ENCODE measurements at places on chromosomes 3 and 15.
A peak's percentile ranks its signal among the peaks of the same experiment; 100 is the strongest.

GRCh38 chr15:89395996-89396395, 61.4 kb upstream of the POLG start:
- DNase-seq = no peak

DNA sequence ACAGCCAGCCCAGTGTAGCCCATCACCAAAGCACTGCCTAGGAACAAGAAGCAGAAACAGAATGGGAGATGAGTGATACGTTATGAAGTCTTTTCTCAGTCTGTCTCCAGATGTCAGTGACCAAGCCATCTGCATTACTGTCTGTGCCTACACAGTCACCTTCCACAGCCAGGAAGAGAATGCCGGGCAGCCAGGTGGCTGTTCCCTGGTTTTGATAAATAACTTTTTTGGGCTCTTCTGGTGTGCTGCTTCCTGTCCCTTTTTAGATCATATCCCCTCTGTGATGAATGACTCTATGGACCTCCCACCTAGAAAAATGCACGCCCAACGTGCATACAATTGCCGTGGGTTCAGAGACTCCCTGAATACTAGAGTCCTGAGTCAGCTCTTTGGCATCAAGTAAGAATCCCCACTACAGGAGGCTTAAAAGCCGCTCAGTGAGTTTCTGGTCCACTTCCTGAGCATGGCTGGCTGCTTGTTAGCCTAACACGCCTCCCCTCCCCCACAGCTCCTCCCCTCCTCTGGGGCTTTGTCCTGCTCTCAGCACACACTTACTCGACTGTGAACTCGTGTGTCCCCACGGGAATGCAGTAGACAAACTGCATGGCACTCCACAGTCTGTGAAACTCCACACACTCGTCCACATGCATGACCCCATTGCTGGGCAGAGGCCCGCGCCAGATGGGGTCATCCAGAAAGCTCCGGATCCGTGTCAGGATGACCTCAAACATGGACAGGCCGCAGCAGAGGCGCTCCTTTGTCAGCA, 34.7 kb downstream of the NIPA2 start:
- DNase-seq = no peak

- no peak for DNase-seq
These were observed 97.1 kb downstream of the FBN1 start for GRCh38 chr15:48548455-48548854.

- peak; percentile 25 for DNase-seq
These were observed 14.2 kb downstream of the EIF4E3 start for GRCh38 chr3:71710906-71711494.

DNA sequence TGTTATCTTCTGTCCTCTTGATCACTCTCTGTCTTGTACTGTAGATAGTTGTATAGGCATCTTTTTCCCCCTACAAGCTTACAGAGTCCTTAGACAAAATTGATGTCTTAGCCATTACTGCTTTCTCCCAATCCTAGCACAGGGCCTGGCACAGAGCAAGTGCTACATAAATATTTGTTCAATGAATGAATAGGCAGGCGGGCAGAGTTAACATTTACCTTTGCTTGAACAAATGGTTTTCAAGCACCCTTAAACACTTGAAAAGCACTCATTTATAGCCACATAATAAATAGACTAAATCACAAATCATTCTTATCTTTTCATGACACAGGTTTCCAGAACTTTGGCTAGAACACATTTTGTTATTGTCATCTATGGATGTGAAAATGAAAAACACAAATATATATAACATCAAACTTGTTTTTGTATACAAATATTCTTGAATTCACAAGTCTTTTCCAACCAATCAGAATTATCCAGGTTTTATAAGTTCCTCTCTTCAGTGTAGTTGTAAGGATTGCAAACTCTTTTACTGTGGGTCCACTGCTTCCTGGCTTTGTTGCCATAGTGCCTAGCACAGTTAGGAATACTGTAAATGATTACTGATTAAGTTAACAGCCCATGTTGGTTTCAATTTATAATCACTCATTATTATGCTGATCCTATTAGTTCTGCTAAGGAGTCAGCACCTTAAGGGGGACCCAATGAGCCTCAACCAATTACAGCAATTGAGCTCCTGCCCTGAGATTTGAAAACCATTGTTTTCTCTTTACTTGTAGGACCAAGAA, 61.9 kb downstream of the ISL2 start:
- DNase-seq = no peak

DNA sequence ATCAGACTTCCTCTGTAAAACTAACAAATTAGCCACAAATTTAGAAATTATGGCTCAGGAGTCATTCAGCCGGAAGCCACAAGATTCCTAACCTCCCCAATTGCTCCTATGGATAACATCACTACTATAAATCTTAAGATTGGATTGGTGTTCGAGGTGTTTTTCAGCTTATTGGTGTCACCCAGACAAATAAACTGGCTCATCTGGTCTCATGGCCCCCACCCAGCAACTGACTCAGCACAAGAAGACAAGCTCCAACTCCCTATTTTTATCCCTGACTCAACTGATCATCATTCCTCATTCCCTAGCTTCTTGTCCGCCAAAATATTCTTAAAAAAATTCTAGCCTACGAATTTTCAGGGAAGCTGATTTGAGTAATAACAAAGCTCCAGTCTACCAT, 135.1 kb upstream of the STRIT1 start:
- DNase-seq = peak; percentile 56

- no peak for DNase-seq
These were observed 243.1 kb upstream of the SETMAR start for GRCh38 chr3:4060064-4060463.

DNA sequence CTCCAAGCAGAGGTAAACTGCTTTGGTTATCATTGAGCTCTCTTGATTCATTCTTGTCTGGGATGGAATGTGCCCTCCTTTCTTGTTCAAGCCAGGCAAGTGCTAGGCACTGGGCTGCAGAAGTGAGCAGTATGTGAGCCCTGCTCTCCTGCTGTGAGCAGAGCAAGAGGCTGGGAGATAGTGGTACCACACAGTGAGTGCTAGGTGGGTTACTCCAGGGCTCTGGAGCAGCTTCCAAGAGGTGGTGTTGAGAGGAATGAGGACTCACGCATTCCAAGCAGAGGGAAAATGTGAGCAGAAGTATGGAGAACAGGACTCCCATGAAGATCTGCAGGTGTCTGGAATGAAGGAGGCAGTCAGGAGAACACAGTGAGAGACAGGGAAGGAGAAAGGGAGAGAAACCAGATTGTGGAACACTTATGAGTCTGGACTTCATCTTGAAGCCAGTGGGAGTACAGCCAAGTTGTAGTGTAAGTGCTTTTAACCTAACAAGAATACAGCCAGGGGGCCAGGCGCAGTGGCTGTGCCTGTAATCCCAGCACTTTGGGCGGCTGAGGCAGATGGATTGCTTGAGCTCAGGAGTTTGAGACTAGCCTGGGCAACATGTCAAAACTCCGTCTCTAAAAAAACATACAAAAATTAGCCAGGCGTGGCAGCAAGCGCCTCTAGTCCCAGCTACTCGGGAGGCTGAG, 199.9 kb upstream of the CTDSPL start:
- no peak for DNase-seq

DNA sequence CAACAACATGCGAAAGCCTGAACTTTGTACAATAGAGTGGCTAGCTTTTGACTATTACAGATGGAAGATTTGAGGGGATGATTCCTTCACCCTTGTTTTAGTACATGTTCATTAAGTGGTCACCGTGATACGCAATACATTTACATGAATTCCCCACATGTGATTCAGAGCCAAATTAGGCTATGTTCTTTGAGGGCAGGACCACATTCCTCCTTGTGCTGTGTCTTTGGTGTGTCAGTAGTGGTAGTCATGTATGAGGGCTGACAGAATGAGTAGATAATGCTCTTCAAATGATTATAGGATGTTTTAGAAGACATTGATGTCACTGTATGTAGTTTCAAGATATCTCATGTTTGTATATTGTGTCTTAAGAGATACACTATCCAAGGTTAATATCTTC, 12.1 kb downstream of the PTPRG start:
- no peak for DNase-seq

DNA sequence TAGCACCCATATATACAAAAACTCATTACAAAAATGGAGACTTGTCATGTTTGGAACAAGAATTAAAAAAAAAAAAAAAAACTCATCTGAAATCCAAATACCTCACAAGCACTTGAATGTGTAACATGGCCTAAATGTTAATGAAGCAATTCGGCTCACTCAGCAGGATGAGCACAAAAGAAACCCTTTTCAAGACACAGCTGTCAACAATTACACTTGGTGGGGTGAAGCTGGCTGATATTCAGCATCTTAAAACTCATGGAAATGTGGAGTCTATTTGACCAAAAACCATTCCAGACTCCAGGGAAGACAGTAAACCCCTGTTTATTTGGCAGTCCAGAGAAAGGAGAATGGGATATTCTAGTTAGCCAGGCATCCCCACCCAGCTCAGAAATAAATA, 205.4 kb upstream of the TSC22D2 start:
- no peak for DNase-seq

- no peak for DNase-seq
These were observed 18.5 kb downstream of the CPNE4 start for GRCh38 chr3:132016061-132017041.

- DNase-seq = no peak
These were observed 2.0 kb upstream of the RAB11A start for GRCh38 chr15:65867244-65867643.
